ENCODE measurements at places on chromosomes 7 and 10. TPM values are rescaled to one million over a fixed set of nuclear protein-coding genes. Genes with fewer than 3 reads are reported as not detected.

The SMNDC1 gene
- polyA plus RNA-seq = 35.5 TPM

The CAMK1D gene
- polyA plus RNA-seq = 38.1 TPM

The NIPSNAP2 gene
- polyA plus RNA-seq = 95.7 TPM

The SLC39A12 gene
- polyA plus RNA-seq = 10.4 TPM

The DGKI gene
- 12.4 TPM for polyA plus RNA-seq

The IFIT1 gene
- polyA plus RNA-seq = 21.9 TPM

The TRPV5 gene
- 0.24 TPM for polyA plus RNA-seq

The MAGI2 gene
- polyA plus RNA-seq = 52.7 TPM

The TBC1D12 gene
- polyA plus RNA-seq = 39.8 TPM

The TCAF1 gene
- 156 TPM for polyA plus RNA-seq

The SPDYE1 gene
- 4.1 TPM for polyA plus RNA-seq

DNA sequence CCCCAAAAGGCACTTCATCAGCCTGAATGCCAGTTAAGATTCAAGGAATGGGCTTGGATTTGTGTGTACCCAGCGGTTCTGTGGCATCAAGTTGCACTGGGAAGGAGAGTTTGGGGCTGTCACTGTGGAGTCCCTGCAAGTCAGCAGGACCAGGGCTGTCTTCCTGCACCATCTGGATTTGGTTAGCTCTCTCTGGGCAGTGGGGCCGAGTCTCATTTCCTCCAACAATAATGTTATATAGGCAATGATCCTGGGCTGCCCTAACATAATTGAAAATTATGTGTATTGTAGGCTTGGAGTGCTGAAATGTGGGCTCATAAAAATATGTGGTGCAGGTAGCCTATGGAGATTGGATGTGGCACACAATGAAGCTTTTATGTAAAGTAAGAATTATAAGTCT, 87.2 kb downstream of the TCF7L2 start:
- no peak for DNase-seq

GRCh38 chr10:62127975-62128374, 140.7 kb downstream of the RTKN2 start:
- DNase-seq = no peak

DNA sequence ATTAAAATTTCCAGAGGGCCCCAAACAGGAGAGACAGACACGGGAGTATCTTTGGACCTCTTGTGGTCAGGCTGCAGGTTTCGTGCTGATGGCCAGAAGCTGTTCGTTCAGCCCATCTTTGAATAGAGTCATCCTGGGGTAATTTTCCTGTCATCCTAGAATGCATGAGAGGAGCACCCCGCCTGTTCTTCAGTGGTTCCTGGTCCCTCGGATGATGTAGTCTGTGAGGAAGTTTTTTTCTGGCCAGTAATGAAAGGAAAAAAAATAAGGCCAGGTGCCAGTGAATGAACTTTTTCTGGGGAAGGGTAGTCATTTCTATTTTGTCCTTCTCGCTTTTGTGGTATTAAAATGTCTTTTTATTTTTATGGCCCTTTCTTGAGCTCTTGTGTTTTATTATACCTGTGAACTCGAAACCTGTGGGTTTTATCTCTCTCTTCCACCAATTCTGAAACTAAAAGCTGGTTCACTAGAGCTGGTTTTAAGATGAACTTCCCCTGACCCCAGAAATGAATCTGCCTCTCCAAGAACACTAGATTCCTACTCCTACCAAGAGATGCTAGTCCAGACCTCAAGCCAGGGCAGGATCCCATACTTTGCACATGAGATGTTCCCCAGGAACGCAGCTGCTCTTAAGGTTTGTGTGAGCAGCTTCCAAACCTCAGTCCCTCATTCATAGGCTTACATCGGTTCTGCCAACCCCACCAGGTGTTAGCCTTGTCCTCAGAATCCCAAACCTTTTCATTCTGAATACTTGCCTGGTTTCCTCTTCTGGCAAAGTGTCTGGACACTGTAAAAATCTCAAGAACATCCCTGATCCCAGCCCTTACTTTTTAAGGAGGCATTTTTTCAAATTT, 15.4 kb upstream of the MEST start:
- DNase-seq = no peak

GRCh38 chr7:112970771-112971170, 115.9 kb downstream of the GPR85 start:
- DNase-seq = no peak

DNA sequence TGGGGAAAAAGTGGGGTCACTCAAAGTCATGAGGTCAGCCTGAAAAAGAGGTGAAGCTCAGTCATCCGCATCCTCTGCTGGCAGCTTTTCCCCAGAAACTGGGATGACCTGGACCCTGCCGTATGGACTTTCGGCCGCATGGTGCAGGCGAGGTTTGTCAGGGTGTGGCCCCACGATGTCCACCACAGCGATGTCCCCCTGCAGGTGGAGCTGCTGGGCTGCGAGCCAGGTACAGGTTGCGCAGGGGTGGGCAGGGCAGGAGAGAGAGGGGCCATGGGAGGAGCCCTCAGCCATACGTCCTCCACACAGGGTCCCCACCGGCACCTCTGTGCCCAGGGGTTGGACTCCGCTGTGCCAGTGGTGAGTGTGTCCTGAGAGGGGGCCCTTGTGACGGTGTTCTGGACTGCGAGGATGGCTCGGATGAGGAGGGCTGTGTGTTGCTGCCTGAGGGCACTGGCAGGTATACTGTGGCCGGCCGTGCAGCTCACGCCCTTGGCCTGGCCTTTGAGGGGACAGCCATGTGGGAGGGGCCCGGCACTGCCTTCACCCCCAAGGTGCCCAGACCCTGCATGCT, 23.0 kb upstream of the ZNF467 start:
- DNase-seq = no peak

DNA sequence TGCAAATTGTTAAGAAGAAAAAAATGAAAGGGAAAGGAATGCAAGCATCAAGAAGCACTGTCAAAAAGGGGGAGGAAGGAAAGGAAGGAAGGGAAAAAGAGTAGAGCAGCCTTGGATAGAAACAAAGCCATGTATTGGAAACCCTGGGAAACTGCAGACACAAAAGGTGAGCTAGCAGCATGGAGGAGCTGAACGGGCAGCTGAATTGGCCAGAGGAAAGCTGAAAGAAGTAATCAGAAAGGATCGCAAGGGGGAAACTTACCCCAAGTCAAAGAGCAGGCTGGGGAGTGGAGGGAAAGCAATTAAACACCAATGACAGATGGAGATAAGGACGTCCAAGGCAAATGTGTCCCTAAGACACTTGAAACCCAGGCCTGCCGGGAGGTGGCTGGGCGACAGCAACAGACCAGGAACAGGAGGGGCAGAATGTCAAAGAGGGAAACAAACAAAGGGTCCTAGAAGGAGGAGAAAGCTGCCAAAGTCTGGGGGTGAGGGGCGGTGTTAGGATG, 93.8 kb upstream of the SVIL start:
- DNase-seq = peak; percentile 46

- DNase-seq = peak; percentile 87
Measured at GRCh38 chr7:25894902-25895791, 256.9 kb upstream of the NFE2L3 start.

DNA sequence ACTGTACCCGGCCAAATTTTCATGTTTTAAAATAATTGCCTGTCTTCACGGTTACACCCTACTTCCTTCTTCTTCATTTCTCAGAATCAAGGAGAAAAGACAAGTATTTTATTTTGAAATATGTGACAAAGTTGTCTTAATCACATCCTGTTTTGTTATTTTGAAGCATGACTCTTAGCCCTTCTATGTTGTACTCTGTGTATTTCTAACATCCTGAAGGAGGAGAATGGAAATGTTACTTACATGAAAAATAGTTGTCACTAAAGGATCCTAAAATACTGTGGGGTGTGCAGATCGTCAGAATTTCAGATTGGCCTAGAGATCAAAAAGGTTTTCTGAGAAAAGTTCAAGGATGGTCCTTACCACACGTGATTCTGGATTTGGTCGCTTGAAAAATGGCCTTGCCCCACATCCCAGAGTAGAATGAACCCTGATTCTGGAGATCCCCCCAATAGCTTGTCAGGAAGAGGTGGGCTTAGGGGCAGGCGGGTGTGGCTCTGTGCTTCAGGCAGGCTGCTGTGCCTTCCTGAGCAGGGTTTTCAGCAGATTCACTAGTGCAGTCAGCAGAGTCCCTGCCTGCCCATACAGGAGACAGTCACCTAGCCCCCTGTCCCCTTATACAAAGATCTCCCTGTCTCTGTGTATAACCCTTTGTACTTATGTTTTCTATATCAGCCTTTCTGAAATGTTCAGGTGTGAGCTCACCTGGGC, 8.6 kb downstream of the UPP1 start:
- DNase-seq = no peak

DNA sequence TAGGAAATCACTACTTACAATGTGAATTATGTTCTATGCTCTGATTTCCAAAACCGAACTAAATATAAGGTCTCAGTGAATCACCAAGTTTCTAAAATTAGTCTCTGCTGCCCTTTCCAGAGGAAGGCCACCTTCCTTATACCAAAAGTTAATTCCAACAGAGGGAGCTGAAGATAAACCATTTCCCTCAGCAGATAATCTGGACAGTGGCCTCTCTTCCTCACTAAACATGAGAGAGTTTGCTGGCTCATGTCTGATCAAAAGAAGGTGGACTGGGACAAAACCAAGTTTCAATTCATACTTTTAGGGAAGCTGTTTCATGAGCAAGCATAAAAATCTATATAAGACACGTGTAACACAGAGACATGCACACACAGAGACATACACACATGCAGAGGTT, 6.4 kb downstream of the FEZF1 start:
- no peak for DNase-seq

GRCh38 chr10:46546591-46547540, 9.6 kb downstream of the GPRIN2 start:
- DNase-seq = no peak

GRCh38 chr7:40197527-40197926, 62.7 kb downstream of the SUGCT start:
- no peak for DNase-seq

GRCh38 chr7:4809666-4810065, 34.2 kb downstream of the AP5Z1 start:
- DNase-seq = no peak

GRCh38 chr10:92382631-92383030, 91.7 kb downstream of the MARCHF5 start:
- no peak for DNase-seq

DNA sequence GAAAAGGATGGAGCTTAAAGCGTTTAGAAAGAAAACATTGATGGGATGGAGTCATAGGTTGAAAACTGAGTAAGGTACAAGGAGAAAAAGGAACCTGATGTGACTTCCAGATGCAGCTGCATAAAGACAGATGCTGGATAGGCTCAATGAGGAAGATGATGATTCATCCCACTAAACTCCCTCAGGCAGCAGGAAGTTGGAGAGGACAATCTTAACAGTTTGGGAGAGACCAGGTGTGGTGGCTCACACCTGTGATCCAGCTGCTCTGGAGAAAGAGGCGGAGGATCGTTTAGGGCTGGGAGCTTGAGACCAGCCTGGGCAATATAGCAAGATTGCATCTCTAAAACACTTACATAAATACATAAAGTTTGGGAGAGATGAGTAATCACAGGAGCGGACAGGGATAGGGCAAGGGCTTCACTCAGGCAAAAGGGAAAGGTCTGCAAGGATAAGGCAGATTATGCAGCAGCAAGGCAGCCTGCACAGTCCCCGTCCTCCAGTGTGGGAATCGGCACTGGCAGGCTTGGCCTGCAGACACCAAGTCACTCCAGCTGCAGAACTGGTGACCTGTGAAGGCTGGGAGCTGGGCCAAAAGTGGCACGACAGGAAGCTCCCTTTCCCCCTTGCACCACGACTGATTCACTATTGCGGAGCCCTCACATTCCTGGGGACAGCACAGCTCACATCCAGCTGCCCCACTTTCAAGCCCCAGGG, 438.5 kb downstream of the GRID1 start:
- DNase-seq = no peak

- no peak for DNase-seq
Measured at GRCh38 chr7:138425026-138425425, 35.0 kb upstream of the TRIM24 start.

- DNase-seq = no peak
Measured at GRCh38 chr10:6173203-6173602, 29.5 kb upstream of the PFKFB3 start.

- no peak for DNase-seq
Measured at GRCh38 chr10:47214520-47214919, 85.5 kb upstream of the GDF10 start.

GRCh38 chr10:118207470-118208007, 134.6 kb downstream of the FAM204A start:
- DNase-seq = no peak

DNA sequence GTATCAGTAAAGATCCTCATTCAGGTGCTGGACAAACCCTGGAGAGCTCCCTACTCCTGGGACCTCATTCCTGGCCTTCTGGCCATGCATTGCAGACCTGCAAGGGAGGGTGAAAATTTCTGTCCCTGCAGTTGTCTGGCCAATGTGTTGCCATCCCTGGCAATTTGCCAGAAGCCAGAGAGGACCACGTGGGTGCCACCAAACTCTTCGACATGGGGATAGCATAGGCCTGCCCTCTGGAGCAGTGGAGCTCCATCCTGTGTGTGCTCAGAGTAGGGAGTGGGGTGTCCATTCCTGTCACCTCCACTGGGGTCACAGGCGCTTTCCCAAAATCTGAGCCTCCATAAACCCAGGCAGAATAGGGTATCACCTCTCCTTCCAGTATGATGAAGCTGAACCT, 31.2 kb downstream of the DMBT1 start:
- DNase-seq = no peak

GRCh38 chr7:1748076-1748838, 78.2 kb downstream of the ELFN1 start:
- no peak for DNase-seq

- no peak for DNase-seq
Measured at GRCh38 chr7:123782071-123782798, 33.4 kb upstream of the WASL start.

- DNase-seq = no peak
Measured at GRCh38 chr7:18901351-18901750, 216.1 kb downstream of the TWIST1 start.

DNA sequence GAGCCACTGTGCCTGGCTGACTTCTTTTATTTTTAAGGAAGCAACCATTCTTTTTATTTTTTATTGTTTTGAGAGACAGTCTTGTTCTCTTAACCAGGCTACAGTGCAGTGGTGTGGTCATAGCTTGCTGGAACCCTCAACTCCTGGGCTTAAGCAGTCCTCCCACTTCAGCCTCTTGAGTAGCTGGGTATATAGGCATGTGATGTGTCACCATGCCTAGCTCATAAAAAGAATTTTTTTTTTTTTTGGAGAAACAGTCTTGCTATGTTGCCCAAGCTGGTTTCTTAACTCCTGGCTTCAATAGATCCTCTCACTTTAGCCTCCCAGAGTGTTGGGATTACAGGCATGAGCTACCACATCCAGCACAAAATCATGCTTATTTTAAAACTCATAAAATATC, 5.8 kb downstream of the MCU start:
- no peak for DNase-seq

- peak; percentile 66 for DNase-seq
Measured at GRCh38 chr7:156473476-156474240, 166.9 kb upstream of the RNF32 start.

DNA sequence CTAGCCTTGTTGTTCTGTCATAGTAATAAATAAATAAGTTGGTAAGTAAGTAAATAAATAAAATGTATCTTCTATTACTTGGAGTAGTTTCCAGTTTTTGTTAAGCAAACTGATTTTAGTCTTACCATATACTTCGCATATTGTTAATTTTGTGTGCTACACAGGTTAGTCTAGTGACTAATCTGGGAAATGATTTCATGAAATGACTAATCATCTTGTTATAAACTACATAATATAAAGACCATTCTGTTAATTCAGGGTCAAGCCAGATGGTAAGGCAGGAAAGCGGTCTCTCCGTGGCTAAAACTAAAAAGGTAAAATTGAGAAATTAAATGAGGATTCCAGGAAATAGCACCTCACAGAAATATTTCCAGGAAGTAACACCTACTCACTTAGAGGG, 58.5 kb upstream of the FOXP2 start:
- DNase-seq = no peak

All from spinal cord (tissue), 10 donors.